BJ (cell line): ENCODE measurements at places on chromosomes 13 and 19.

DNA sequence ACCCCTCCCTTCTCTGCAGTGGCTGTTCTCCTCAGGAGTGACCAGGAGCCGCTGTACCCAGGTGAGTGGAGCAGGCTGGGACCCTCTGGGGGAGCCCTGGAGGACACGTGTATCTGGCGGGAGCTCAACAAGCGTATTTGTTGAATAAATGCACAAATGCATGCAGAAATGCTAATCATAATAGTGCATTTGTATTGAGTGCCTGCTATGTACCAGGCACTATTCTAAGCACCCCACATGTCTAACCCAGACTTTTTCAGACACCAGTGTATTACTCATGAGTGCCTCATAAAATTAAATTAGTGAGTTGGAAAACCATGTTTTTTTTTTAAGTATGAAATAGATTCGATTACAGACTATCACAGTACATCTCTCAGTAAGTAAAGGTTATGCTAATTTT, 7.9 kb downstream of the HPN start:
- no peak for DNase-seq

- DNase-seq = no peak
Measured at GRCh38 chr13:77502104-77502720, 33.3 kb upstream of the SCEL start.

GRCh38 chr13:110517505-110518225, 43.9 kb downstream of the RAB20 start:
- DNase-seq = no peak

- no peak for DNase-seq
Measured at GRCh38 chr19:2476451-2477140, 669 bp downstream of the GADD45B start.

DNA sequence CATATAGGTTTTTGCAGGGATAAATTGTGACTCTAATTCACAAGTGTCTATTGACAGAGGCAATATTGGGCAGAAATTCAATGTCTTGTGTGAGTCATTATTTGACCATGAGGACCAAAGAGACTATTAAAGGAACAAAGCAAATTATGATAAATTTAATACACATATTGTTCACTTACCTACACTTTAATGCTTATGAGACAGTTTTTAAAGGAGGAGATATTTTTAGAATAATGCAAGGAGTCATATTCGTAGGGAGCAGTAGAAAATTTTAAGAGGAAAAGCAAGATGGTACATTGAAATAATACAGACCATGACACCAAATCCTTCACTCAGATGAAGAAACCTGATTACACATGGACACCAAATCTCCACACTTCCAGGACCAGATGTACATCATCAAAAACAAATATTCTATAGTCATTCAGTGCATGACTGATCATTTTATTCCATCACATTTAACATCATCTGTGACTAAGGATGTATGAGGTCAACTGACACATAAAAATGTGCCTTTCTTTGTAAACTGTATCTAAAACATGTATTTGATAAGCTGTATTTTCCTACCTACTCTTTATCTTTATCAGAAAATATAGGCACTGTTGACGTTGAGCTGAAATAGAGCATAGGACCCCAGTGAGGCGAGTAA, 4.2 kb upstream of the OR7A17 start:
- DNase-seq = no peak

- no peak for DNase-seq
Measured at GRCh38 chr19:38663957-38664502, 16.6 kb downstream of the ACTN4 start.

GRCh38 chr13:40533072-40533471, 133.4 kb downstream of the FOXO1 start:
- DNase-seq = no peak

GRCh38 chr19:17751103-17751911, at the start of gene FCHO1:
FCHO1 (plus strand) TSS chr19:17751477; CDS start chr19:17755165, 3,688 bp downstream.
- no peak for DNase-seq

- DNase-seq = no peak
Measured at GRCh38 chr19:49042177-49042576, 1.5 kb upstream of the CGB5 start.

- DNase-seq = no peak
Measured at GRCh38 chr13:57813651-57814050, 182.1 kb downstream of the PCDH17 start.

DNA sequence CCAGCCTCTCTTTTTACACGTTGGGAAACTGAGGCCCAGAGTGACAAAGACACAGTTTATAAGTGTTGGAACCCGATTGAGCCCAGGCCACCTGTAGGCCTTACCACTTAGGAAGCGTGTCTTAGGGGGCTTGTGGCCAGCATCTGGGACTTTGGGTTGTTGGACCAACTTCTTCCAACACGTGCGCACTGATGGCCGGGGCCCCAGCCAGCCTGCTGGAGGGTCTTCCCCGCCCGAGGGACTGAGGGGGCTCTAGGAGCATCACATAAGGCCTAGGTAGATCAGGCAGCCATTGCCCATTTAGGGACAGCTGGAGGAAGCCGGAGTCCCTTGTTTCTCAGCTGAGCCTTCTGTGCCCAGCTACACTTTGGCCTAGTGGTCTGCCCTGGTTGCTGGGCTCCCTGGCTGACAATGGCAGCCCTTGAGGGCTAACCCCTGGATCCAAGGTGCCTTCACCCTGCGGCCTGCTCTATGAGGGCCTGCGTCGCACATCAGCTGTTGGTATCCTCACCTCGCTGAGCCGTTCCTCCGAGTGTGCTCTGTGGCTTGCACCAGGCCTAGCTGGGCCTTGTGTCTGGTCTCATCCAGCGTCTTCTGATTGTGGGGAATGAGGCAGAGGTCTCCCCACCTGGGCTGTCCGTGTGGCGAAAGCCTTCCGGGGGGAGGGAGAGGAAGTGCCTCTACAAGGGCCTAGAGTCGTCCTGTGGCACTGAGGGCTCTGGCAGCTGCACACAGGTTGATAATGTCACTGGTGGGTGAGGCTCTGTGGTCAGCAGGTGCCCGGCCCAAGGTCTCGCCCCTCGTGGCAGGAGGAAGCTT, 1.2 kb downstream of the RAB11B start:
- DNase-seq = no peak

DNA sequence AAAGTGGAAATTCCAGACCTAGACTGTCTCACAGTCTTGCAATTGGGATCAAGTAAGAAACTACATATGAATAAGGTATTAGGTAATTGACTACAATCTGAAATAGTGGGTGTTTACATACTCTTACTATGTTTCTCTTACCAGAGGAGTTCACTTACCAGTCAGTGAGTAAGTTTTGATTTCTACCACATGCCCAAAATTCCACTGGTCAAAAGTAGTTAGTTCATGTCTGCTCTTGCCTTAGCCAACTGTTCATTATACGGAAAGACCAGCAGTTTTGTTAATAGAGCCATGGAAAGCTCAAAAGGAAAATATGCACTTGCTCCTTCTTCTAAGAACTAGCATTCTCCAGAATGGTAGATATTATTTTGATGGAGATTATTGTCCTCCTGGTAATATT, 490.8 kb downstream of the RFC3 start:
- peak; percentile 80 for DNase-seq

- no peak for DNase-seq
Measured at GRCh38 chr13:27455331-27455855, 5.0 kb upstream of the MTIF3 start.

- no peak for DNase-seq
Measured at GRCh38 chr13:72643311-72643989, 84.0 kb downstream of the MZT1 start.

DNA sequence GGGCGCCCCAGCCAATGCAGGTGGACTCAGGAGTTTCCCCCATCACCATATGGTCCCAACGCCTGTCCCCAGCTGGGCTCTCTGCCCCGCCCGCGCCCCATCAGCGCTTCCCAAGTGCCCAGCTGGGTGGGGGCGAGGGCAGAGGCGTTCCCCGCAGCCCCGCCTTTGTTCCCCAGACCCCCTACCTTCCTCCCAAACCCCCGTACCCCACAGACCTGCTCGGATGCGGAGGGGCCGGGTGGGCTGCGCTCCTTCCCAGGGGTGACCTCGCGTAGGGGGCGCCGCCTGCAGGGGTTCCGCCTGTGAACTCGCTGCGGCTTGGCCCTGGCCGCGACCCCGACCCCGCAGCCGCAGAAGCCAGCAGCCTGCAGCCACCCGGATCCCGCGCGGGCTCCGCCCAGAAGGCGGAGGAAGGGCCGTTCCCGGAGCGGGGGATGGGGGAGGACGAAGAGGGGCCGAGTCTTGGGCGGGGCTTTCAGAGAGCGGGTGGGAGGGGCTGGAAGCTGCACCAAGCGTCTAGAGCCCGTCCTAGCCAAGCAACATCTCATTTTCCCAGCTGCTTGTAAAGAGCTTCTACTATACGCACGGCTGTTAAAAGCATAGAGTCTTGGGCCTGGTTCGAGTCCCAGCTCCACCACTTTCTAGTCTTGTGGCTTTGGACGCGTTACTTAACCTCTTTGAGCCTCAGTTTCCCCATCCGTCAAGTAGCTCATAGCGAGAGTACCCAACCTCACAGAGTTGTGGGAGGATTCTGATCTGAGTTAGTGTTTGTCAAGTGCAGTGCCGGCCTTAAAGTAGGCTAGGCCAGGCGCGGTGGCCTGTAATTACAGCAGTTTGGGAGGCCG, at the start of gene RAB3D:
RAB3D (minus strand) TSS at position 404 of the 845 bp plus-strand sequence. CDS start 2,258 bp downstream, outside the sequence.
- no peak for DNase-seq

DNA sequence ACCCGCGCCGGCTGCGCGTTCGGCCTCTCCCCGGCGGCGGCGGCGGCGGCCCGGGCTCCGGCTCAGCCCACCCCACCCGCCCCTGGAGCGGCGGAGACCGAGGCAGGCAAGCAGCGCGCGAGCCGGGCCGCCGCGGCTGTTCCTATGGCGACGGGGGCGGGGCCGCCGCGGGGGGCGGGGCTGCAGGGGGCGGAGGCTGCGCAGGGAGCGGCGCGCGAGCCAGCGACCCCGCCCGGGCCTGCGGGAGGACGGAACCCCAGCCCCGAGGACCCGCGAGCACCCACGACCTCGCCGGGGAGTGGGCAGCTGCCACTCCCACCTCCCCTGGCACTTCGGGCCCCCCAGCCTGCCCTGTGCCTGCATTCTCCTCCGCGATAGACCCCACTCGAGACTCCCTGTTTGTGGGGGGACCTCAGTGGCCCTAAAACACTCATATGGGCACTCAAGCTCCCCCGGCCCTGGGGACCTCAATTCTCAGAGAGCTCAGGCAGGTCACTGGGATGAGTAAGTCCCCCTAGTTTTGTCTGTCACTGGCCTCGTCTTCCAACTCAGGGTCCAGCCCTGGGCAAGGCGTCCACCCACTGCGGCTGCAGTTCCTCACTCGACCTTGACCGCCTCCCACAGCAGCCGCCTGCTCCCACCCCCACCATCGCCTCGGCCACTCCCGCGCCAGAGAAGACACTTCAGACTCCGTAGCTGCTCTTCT, at the start of gene CTXN1:
CTXN1 (minus strand) TSS at position 115 of the 706 bp plus-strand sequence. CDS start 597 bp downstream, outside the sequence.
- no peak for DNase-seq

DNA sequence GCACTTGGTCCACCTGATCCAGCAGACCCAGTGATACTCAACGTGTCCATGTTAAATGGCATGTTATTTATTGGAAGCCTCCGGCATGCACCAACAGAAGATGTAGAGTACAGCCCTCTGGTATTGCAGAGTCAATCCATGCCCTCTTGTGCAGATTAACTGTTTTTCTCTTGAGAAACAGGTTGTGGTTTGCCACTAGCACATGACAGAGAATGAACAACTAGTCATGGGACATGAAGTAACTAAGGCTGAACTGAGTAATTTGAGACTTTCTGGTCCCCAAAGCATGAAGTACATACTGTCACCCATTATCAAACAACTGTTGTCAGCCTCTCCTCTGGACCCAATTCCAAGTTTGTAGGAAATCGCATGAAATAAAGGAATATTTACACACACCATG, 3.2 kb downstream of the ZNF562 start:
- DNase-seq = no peak

- DNase-seq = no peak
Measured at GRCh38 chr19:28377077-28377476, 835.9 kb downstream of the UQCRFS1 start.

GRCh38 chr19:4208385-4209094, 20.8 kb upstream of the EBI3 start:
- no peak for DNase-seq

DNA sequence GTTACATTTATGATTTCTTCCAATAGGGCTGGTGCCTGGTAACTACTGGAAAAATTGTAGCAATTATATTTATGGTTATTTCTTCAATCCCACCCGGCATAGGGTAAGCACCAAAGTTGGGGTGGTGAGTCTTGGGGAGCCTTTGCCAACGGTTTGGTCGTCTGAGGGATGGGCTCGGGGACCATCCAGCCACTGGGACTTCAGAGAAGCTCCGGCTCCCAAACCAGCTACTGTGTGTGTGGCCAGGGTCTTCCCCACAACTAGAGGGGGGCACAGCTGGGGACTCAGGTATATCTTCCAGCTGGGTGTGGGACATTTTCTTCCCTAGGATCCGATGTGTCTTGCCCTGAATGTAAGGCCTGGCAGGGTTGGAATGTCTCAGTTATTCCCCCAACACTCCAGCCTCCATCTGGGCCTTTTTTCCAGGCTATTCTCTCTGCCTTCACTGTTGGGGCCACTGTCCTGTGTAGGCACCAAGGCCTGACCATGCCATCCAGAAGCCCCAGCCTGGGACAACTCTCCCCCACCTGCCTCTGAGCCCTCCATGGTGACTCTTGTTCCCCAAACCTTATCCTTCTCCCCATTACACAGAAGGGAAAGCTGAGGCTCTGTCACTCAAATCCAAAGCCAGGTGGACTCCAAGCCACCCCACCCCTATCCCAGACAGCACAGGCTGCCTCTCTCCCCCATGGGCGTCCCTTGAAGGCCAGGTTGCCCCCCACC, 1.1 kb upstream of the IFI30 start:
- no peak for DNase-seq

DNA sequence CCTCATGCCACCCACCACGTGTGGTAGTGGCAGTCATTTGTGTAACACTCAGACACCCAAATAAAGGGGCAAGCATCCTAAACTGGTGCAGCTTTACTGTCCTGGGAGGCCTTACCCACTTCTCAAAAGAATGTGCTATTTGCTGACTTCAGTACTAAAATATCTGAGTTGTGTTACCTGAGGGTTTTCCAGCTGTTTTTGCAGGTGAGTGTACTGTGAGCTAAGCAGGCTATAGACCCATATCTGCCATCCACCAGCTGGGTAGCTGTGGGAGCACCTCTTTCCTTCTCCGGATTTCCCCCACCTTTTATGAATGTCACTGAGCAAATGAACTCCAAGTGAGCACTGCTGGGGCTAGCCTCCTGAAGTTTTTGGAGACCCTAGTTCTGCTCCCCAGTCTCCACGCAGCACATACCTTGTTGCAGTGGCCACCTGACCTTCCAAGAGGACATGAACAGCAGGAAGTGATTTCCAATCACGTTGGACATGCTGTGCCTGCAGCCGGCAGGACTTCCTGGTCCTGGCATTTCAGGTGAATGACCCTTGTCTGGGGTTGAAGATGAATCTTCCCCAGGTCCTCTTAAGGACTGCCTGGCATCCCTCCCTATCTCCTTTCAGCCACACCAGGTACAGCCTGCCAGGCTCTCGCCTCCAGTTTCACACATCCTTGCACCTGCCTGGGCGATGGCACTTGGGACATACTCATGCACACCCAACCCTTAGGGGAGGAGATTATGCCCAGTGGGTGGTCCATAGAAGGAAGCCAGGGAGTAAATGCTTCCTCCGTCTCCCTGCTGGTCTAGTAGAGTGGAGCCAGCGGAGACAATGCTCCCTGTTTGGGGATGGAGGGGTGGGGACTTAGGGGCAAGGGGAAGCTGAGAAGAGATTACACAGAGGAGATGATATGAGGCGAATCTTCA, 109.5 kb upstream of the SPATA13 start:
- DNase-seq = no peak

GRCh38 chr13:108919036-108919907, 289.9 kb downstream of the MYO16 start:
- DNase-seq = peak; percentile 54
